ENCODE measurements at places on chromosomes 12 and 14.

- DNase-seq: no peak
Measured at GRCh38 chr12:544941-545635, 85.3 kb downstream of the B4GALNT3 start.

DNA sequence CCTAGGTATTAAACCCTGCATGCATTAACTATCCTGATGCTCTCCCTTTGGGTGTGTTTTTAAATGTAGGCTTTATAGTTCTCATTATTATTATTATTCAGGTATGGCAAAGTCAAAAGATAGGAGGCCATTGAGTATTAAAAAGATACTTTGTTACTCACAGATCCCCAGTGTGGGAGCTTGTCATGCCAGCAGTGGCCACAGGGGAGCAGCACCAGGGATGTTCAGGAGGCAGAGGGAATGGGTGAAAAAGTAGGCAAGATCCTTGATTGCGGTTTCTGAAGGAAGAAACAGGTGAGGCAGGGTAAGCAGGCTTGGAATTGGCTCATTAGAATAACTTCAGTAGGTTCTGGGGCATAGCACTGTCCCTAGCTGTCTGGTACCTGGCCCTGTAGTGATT lies 382.2 kb downstream of the MED13L start:
- no peak for DNase-seq

DNA sequence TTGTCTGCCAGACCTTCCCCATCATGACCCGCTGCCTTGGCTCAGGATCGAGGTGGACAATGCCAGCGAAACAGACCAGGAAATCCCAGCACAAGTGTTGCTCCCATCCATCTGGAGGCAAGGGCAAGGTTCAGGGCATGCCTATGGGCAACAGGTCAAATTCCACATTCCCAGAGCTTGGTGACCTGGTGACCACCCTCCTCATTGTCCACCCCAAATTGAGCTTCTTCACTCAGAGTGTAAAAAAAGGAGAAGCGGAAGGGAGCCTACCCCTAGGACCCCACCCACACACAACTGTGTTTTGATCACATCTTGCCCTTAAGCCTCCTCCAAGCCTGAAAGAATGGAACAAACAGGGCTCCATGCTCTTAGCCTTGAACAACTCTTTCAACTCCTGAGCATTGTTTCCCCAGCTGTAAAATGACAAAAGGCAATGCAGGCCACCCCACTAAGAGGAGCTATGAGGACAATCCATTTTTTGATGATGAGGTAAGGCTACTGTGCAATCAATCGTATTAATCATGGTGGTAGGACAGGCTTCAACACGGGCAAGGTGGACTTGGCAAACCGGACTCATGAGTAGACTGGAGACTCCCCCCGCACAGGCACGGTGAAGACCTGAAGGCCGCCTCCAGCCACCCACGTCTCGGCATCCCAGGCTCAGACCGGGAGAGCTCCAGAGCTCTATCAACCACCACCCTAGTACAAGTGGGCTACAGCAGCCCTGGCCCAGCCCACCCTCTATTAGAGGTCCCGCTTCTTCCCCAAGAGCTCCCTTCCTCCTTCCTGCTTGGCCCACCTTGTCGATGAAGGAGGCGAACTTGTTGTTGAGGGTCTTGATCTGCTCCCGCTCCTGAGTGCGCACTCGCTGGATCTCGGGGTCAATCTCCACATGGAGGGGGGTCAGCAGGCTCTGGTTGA lies 866 bp downstream of the KRT79 start:
- DNase-seq: no peak

DNA sequence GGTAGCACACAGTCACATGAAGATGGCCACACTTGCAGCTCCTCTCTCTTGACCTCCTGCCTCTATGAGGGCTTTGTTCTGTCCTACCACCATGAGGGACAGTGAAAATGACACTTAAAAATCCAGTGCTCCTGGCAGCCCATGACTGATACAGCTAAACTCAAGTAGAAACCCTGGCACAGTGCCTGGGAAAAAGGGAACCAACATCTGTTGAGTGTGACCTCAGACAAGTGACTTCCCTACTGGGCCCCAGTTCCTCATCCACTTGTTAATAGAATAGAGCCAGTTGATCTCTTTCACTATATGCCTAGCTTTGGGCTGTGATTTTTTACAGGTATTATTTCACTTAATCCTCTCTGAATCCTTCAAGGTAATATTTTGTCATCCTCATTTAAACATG lies 4.8 kb downstream of the GUCY2C start:
- no peak for DNase-seq

DNA sequence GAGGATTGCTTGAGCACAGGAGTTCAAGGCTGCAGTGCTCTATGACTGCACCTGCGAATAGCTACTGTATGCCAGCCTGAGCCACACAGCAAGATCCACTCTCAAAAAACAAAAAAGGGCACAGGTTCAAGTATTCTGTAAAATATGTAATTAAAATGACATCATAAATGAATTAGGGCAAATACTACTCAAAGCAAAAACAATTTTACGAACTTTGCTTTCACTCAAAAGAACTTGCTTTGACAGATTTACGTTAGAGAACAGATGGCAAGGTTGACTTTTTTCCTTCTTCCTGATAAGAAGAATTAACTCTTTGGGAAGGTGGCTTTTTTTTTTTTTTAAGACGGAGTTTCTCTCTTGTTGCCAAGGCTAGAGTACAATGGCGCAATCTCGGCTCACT lies 44.0 kb upstream of the EAPP start:
- no peak for DNase-seq

DNA sequence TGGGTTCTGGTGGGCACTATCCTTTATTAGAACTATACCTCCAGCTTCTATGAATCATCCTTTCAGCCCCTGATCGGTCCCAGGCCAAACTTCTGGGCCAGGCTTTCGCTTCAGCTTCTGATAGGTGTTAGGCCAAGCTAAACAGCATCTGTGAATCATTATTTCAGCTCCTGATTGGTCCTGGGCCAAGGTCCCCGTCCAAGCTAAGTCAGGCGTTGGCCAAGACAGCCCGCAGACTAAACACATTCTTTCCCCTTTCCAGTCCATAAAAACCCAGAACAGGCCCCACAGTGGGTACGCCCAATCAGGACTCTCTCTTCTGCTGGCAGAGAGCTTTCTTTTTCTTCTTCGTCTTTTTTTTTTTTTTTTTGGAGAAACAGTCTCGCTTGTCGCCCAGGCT lies 1808.9 kb upstream of the SEL1L start:
- DNase-seq: no peak

GRCh38 chr12:120453977-120454376 lies 7.7 kb downstream of the GATC start:
- DNase-seq: peak; percentile 20

DNA sequence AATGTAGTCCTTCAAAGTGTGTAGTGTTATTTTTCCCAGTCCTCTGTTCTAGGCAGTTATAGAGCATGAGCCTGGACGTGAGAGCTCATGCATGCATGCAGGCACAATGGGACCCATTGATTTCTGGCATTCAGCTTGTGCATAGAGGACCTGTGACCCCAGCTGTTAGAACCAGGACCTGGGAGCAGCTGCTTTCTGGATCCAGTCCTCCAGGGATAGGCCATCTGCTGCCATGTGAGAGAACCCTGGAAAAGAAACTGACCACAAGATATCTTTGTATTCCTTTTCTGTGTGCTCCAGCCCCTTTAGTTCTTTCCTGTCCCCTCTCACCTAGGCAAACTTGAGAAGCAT lies 76.9 kb downstream of the SUSD6 start:
- DNase-seq: no peak

GRCh38 chr14:81401420-81402122 lies 1.4 kb upstream of the STON2 start:
- no peak for DNase-seq

GRCh38 chr12:27221625-27222387 lies 22.3 kb upstream of the STK38L start:
- no peak for DNase-seq

DNA sequence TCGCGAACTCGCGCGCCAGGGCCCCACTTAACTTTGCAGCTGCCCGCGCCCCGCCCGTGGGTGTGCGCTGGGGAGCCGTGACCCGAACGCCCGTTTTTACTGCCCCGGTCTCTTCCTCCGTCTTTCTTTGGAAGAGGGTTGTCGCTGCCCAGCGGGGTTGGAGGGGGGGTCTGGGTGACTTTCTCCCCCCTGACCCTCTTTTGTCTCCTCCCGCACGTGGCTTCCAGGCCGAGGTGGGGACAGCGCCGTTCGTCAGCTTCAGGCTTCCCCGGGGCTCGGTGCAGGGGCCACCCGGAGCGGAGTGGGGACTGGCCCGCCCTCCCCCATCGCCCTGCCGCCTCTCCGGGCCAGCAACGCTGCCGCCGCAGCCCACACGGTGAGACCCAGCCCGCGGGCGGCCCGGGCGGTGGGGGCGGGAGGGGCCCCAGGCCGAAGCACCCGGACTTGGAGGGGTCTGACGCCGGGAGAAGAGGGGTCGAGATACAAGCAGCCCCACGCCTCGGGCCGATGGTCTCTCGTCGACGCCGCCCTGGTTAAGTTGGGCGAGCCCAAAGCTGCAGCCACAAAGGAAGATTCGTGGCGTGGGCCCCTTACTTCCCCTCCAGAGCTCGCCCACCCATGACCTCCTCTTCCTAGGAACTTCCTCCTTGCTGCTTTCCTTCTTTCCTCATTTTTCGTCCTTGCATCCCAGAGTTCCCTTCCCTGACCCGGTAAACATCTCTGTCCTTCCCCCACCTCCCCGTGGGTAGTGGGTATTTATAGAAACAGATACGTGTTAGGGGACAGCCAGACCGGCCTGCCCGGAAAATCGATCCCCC lies 1.2 kb downstream of the DYRK2 start:
- DNase-seq: peak; percentile 77

GRCh38 chr14:52949711-52950409 lies 990 bp downstream of the FERMT2 start:
- DNase-seq: peak; percentile 22

DNA sequence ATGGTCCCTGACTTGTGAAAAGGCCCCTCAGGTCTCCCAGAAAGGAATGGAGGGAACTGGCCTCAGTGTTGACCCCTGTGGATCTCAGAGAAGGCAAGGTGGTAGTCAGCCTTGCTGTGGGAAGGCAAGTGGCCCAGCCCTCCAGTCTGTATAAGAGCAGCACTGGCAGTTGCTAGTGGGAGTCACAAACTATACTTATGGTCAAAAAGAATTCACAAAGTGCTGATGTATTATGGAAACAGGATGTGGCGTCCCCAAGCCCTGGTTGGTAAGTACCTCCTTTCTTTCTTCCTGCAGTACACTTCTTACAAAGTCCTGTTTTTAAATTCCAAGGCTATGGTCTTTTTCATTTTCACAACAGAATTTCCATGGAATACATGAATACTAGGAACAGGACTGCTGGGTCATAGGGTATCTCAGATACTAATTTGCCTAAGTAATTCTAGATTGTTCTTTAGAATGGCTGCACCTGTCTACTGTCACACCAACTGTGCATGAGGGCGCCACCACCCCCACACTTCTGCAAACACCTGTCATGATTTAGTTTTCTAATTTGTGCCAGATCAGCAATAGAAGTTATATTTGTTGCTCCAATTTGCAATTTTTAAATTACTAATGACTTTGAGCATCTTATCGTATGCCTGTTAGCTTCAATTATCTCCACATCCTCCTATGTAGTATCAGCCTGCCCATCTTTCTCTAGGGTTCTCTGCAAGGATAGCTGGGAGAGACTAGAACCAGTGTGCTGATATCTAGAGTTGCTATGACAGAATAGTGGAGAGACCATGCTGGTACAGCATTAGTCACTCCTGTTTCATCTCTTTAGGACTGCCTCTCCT lies 40.7 kb upstream of the TMEM263 start:
- DNase-seq: no peak

DNA sequence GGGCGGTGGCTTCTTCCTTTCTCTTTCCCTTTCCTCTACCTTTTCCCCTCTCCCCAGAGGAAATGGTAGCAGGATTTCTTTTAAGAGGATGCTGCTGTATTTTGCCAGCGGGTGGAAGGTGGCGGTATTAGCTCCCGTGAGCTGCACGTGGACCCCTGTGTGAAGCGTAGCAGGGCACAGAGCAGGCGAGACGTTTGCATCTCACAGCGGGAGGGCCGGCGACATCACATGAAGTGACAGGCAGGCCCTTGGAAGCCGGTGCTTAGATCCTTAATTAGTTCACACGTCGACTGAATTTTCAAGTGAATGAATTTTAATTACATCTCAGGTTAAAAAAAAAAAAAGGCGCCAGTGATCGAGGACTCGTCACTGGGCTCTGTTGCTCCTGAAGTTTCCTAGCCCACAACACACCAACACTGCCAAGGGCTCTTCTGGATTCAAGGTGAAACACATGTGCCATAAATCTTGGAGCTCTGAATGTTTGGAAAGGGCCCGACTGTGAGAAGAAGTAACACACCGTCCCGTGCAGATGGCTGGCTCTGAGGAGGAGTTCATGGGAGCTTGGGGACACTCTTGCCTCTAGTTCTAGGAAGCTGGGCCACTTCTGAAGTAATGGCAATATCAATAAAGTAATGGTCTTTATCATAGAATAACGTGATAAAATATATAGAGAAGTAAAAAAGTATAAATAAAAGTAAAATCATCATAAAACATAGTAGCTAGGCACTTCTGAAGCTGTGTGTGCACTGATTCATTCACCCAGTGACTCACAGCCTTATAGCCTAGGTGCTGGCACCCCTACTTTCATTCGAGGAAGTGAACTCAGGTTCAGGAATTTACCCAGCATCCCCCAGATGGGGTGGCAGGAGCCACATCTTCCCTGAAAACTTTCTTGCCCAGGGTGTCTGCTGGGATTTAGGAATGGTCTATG lies 75.3 kb downstream of the AACS start:
- no peak for DNase-seq

- no peak for DNase-seq
Measured at GRCh38 chr12:29990971-29991370, 207.2 kb upstream of the TMTC1 start.

DNA sequence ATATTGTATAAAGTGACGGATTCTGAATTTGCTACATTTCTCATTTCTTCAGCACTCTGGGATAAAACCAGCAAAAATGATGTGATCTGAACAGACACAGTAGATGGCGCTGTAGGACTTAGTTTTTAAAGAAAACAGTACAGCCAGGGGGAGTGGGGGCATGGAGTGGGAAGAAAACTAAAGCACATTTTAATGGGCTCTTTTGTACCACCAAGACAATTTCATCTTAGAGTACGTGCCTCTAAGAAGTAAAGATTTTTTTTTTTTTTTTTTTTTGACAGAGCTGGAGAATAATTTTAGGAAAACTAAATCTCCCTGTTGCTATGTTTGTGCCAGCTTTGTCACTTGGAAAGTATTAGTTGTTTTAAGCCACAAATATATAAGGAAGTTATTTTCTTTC lies 124.4 kb downstream of the RAD51B start:
- peak; percentile 25 for DNase-seq

DNA sequence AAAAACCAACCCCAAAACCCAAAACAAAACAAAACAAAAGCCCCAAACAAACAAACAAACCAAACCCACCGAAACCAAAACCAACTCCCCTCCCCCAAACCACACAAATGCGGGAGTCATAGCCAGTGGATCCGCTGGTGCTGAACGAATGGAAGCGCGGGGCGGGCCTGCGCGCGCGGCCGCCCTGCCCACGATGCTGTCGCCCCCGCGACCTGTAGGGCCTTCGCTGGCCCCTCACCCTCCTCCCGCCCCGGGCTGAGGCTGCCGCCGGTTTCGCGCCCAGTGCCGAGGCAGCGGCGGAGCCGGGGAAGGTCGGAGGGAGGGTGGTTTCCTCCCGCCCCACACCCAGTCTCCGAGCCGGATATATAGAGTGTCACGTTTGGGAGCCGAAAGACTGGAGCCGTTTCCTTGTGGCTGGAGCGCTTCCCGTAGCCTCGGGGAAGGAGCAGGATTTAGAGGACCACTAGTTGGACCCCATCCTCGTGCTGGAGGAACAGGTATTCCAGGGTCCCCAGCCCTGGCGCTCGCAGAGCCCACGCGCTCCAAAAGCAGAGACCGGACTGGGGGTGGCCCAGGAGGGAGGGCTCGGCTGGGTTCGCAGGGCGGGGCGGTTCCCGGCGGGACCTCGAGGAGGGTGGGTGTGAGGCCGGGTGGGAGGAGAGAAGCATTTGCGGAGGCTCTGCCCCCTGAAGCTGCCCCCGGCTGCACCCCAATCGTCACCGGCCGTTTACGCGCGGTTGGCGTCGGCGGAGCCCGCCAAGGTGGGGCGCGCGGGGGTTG lies at the start of gene FAR2:
Gene FAR2, plus strand, starts transcription at position 368 of the 780 bp plus-strand sequence. CDS start 121,172 bp downstream, outside the sequence.
- DNase-seq: no peak

Data from HuH-7.5 (cell line).